ENCODE measurements at places on chromosomes 11 and 22.

GRCh38 chr11:11984563-11984962 lies 23.9 kb downstream of the DKK3 start:
- DNase-seq = no peak

- DNase-seq = no peak
These were observed 76.1 kb downstream of the CABIN1 start for GRCh38 chr22:24087071-24087795.

- DNase-seq = no peak
These were observed 946.2 kb downstream of the LRRC4C start for GRCh38 chr11:40513281-40513680.

DNA sequence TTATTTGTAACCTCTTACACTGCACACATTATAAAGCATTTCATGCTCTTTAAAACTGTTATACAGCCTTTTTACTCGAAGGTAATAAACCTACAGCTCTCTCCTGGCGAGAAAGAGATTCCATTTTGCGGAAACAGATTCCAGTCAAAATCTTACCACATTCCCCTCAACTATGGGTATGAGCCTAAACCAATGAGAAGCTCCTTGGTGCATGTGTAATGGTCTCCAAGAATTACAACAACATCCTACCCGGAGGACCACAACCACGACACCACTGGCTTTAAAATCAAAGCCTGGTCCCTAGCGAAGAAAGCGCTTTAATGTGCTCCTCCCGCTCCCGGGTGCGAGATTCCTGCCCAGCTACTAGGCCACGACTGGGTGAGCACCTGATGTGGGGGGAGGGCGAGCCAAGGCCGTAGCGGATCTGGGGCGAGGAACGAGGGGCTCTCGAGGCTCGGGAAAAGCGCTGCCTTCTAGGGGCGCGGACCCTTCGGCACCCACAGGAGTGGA lies 821 bp downstream of the CELF1 start:
- peak; percentile 69 for DNase-seq

- no peak for DNase-seq
These were observed 3.3 kb downstream of the ALDH3B2 start for GRCh38 chr11:67671211-67671520.

- DNase-seq = no peak
These were observed 13.2 kb downstream of the PLXNB2 start for GRCh38 chr22:50294319-50294656.

GRCh38 chr11:101127197-101127698 lies 2.4 kb downstream of the PGR start:
- DNase-seq = peak; percentile 4

GRCh38 chr11:2686360-2687222 lies 13.2 kb downstream of the KCNQ1OT1 start:
- DNase-seq = no peak

DNA sequence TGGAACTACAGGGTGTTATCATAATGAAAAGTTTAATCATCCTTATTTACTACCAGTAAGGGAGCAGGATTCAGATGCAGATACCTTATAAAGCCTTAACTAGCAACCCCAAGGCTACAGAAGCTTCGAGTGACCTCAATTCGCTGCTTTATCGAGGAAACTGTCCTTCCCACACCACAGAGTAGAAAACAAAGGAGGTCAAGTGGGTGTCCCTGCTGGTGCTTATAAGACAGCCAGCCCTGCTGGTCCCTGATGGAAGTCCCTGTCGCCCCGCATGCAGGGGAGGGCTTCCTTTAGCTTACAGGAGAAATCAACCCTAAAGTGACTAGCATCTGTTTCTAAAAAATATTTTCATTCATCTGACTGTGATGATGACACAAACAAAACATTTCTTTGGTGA lies 7.3 kb downstream of the MN1 start:
- no peak for DNase-seq

DNA sequence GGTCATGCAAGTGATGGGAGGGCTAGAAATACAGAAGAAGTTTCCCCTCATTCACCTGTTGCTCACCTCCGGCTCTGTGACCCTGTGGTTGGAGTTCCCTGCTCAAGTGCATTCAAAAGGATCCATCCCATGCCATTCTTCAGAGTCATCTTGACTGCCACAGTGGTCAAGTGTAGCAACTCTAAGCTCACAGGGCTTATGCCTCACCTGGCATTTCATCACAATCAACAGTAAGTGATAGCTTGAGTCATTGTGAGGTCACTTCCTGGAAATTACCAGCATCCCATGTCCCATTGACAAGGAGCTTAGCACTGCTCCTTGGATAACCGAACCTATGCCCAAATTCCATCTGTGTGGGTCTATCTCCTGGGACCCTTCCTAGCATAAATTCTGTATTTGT lies 55.6 kb downstream of the OR4C45 start:
- peak; percentile 2 for DNase-seq

DNA sequence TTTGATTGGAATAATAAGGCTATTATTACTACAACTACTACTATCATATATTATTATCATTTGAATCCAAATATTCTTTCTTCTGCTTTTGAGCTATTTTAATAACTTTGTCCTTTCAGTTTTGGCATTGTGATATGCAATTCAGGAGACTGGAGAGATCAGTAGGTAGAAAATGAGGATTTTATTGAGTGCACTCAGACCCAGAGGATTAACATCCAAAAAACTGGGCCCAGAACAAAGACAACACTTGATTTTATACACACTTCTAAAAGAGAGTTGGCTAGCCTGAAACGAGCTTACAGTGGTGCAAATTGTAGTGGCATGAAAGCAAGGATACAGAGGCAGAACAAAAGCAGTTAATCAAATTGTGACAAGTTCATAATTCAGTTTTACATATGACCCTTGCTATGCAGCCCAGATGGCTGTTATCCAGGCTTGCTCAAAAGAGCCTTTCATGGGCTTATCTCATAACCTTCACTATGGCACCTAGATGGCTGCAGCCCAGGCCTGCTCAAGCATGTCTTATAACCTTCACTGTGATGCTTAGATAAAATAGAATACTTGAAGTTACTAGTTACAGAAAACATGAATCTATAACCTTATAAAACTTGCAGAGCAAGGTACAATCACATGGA lies 796.3 kb upstream of the RAG2 start:
- DNase-seq = no peak

DNA sequence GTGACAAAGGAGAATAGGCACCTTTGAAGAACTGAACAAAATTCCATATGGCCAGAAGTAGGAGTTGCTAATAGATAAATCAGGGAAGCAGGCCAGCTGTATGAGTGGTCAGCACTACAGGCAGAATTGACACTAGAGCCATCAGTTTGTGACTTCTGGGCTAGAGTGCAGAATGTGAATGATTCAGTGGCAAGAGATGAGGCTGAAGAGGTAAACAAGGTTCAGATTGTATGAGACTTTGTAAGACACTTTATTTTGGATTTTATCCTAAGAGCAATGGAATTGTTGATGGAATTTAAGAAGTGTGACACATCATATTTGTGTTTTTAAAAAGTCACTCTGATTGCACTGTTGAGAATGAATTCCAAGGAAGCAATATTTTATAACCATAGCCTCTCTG lies 12.9 kb downstream of the BIRC3 start:
- DNase-seq = no peak

GRCh38 chr22:20315337-20316216 lies 4.3 kb downstream of the DGCR6L start:
- no peak for DNase-seq

- DNase-seq = no peak
These were observed 229.2 kb upstream of the MTNR1B start for GRCh38 chr11:92740276-92740675.

DNA sequence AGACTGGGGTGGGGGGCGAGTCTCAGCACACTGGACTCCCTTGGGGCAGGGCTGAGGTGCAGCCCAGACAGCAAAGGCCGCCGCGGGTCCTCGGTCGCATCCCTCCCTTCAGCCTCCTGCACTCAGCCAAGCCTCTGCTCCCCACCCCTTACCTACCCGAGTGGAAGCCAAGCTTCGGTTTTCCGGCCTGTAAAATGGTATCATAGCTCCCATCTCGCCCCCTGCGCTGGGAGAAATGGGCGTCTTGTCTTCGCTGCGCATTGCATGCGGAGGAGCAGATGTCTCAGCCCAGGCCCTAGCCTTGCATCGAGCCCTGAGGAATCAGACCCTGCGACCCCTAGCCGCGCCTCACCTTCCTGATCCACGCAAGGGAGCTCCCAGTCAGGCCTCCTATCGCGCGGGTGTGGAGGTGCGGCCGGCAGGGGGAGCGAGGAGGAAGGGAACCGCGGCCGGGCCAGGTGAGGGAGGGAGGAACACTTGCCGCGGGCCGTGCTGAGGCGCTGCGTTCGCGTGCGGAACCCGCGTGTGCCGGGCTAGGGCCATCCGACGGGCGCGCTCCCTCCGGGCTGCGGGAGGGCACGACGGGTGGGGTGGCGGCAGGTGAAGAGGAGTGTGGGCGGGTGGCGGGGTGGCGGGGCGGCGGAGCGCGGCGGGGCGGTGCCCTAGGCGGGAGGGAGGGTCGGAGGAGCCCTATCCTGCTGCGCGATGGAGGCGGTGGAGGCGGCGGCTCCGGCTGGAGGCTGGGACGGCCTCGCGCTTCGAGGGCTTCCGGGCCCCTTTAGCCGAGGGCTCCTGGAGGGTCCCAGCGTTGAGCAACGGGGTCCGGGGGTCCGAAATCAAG lies 4.1 kb upstream of the TBX1 start:
- no peak for DNase-seq
